ENCODE measurements at places on chromosomes 3 and 15. TPM values are rescaled to one million over a fixed set of nuclear protein-coding genes. Genes with fewer than 3 reads are reported as not detected.

GOLGA8J gene
- not detected for total RNA-seq

RASGRP1 gene
- total RNA-seq = 2.1 TPM

KBTBD13 gene
- total RNA-seq = not detected

SLC28A1 gene
- not detected for total RNA-seq

SH3BP5 gene
- 9.7 TPM for total RNA-seq

ZNF80 gene
- not detected for total RNA-seq

KCNMB2 gene
- not detected for total RNA-seq

ITGA11 gene
- total RNA-seq = 0.06 TPM

GPR160 gene
- 16.7 TPM for total RNA-seq

PPARG gene
- total RNA-seq = 0.27 TPM

TOPBP1 gene
- 36.3 TPM for total RNA-seq

FAM107A gene
- 0.57 TPM for total RNA-seq

- DNase-seq = no peak
Measured at GRCh38 chr3:58575971-58576652, 1.1 kb downstream of the FAM107A start.

- no peak for DNase-seq
Measured at GRCh38 chr3:127196466-127197299, 3.8 kb downstream of the PRR23E start.

DNA sequence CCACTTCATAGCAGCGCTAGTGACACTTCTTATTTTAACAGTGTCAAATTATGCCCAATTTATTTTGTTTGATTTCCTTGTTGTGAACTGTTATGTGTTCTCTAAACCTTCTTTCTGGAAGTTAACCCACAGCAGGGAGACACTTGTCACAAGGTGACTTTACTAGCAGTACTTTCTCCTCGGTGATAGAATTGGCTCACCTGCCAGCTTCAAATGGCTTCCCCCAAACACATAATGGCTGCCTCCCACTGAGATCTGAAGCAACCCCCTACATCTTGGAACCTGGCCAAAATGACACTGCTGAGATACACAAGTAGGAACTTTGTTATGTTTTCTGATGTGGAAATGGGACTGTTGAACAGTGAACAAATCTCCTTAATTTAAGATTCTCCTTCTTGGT lies 238.8 kb upstream of the DPH6 start:
- DNase-seq = no peak

DNA sequence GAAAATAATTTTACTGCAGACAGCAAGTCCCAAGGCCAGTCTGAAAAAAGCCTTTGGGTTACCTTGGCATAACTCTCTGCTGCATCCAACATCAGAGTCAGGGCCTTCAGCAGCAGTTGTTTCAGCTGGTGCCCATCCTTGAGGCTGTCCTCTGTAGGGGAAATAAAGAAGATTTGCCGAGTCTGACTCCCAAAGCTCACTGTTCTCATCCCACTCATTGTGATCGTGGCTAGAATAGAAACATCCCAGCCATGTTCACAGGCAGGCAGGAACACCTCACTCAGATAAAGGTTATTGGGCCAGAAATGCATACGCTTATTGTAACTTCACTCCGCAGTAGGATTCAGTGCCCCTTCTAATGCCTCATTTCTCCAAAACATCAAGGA lies 29.2 kb downstream of the EIF3J start:
- no peak for DNase-seq

DNA sequence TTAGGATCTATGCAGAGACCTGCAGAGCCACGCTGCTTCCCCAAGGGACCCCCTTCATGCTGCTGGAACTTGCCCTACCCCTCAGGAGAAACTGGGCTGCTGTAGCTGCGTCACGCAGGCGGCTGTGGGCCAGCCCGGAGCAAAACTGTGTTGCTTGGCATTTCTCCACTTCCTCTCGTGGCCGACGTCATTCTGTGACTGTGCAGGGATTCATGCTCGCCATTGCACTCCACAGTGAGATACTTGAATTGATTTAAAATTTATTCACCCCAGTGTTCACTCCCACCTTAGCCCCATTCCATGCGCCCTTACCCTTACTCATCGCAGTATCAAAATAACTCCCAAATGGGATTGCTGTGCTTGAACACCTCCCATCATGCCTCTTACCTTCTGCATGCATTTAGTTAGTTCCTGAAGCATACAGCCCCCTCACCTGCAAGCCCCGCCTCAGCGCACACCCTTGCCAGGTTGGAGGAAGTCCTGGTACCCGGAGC lies 45.7 kb downstream of the TMEM44 start:
- no peak for DNase-seq

DNA sequence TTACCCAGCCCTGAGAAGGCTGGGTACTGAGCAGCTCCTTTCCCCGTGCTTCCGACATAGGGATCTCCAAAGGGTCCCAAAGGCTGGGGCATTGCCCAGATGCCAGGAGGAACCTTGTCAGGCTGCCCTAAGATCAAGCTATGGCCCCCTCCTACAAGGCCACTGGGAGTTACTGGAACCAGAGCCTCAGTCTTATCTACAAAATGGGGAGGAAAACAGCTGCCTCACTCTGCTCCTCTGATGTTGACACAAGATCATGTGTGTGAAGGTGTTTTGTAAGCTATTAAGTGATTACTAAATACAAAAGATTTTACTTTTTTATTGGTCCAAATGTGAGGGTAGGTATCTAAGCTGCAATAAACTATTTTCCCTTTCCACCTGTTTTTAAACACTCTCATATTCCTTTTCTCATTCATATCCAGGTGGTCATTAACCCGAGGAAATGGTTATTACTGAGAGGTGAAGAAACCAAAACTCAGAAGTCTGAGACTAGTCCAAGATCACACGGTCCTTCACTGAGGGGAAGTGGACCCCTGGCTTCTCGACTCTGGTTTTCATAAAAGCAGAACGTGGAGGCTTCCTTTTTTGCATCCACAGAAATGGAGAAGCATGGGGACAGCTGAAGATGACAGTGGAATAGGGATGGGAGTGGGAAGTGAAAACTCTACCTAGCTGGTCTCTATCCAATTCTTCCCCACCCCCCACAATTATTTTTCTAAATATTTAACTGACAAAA lies 1.7 kb downstream of the ARPIN start:
- DNase-seq = no peak

GRCh38 chr15:49235446-49236124 lies 65.5 kb downstream of the GALK2 start:
- no peak for DNase-seq

DNA sequence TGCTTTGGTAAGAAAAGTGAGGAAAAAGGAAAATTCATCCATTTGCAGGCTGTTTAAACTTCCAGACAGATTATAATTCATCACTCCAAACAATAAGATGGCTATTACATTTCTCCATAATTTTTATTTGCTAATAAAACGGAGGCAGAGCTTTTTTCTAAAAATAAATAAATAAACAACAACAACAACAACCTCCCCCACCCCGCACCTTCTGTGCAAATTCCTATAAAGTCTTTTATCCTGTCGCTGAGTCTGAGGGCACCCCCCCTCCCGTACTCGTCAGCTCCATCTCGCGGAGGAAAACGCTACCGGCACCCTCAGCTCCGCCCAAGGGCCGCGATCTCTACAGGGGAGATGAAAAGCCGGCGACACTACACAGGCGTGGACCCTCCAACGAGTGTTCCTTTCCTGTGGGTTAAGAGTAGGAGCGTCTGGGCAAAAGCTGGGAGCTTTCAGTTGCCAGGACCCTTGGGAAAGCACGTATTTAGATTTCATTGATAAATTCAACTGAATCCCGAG lies 1.0 kb upstream of the ATP1B3 start:
- peak; percentile 51 for DNase-seq

DNA sequence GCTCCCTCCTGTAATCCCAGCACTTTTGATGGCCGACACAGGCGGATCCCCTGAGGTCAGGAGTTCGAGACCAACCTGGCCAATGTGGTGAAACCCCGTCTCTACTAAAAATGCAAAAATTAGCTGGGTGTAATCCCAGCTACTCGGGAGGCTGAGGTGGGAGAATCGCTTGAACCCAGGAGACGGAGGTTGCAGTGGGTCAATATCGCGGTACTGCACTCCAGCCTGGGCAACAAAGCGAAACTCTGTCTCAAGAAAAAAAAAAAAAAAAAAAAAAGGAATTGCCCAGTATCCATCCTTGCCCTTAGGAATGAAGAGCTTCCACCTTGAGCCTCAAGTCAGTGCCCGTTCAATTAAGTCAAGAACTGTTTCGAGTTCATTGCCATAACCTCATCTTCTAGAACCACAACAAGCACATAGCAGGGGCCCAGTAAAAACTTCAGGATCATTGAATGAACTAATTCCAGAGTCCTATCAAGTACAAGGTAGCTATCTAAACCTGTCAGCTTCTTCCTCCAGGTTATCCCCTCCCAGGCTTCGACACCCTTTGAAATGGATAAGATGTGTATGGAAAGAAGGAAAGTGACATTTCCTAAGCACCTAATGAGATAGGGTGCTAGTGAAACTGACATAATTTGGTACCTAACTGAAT lies 826 bp downstream of the DBR1 start:
- no peak for DNase-seq

- DNase-seq = no peak
Measured at GRCh38 chr3:78765671-78766485, 1001.9 kb downstream of the ROBO1 start.

DNA sequence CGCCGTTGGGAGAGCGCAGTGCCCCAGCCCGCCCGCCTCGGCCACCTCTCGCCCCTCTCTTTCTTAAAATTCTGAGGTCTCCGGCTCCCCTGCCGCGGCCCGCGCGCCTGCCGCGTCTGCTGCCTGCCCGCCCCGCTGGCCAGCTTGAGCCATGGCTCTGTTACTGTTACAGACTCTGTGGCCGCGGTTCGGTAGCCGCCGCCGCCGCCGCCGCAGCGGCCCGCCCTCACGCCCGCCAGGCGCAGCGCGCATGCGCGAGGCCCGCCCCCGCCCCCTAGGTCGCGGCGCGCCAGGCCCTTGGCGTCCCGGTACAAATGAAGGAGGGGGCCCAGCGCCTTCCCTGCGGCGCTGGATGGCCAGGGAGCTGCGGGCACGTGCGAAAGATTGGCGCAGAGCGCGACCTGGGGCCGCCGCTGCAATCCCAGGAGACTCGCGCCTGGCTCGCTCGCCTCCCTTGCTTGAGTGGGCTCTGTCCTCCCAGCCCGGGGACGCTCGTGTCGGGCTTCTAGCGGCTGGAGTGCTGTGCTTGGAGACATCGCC lies at the start of gene ONECUT1:
TSS of gene ONECUT1 (minus strand) at position 168 of the 540 bp plus-strand sequence. CDS start 452 bp downstream, outside the sequence.
- DNase-seq = peak; percentile 87

DNA sequence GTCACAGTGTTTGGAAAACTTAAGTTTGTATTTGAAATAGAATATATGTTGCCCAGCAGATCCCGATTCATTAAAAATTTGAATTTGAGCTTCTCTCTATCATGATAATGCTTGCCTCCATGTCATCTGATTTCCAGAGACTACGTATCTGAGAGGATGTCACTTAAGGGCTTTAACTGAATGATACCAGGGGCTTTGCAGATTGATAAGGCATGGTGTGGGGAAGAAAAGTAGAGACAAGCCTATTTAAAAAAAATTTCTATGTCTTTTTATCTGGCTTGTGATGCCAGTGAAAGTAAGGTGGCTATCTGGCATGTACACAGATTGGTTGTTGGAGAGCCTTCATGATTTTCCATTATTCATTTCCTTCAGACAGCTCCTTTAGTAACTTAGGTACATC lies 72.7 kb downstream of the UBE2E2 start:
- DNase-seq = no peak

DNA sequence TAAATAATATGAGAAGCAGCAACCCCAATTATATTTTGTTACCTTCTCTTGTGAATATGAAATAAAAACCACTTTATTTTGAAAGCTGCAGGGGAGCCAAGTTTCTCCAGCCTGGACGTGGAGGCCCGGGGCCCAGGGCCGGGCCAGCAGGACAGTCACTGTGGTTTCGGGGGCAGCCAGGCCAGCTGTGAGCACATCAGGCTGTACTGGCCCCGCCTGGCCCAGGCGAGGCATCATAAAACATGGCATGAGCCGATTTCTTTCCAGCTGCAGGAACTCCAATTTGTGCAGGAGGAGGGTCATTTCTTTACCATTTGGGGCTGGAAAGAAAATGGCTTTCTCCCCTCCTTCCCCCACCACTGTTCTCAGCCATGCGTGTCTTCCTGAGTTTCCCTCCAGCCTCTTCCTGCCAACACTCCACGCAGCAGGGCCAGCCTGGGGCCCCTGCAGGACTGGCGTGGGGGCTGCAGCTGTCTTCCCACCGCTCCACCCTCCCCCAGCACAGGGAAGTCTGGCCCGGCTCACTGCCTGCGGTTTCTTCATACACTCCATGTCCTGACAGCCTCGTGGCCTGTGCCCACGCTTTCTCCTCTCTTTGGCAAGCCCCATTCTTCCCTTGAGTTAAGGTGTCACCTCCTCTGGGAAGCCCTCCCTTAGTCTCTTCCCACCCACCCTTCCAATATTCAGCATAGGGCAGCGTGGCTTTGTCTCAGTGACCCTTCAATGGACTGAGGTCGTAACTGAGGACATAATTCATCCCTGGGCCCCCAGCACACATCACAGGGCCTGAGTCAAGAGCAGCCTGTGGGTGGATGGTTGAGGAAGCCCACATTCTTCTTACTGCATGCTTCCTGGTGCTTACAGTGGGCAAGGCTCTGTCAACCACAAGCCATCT lies 135.8 kb downstream of the CHSY1 start:
- no peak for DNase-seq

GRCh38 chr3:51397392-51397791 lies 6.3 kb downstream of the RBM15B start:
- no peak for DNase-seq

- DNase-seq = no peak
Measured at GRCh38 chr3:64988188-64988587, 300.4 kb upstream of the ADAMTS9 start.

GRCh38 chr15:97995881-97996603 lies 35.5 kb downstream of the ARRDC4 start:
- DNase-seq = no peak

DNA sequence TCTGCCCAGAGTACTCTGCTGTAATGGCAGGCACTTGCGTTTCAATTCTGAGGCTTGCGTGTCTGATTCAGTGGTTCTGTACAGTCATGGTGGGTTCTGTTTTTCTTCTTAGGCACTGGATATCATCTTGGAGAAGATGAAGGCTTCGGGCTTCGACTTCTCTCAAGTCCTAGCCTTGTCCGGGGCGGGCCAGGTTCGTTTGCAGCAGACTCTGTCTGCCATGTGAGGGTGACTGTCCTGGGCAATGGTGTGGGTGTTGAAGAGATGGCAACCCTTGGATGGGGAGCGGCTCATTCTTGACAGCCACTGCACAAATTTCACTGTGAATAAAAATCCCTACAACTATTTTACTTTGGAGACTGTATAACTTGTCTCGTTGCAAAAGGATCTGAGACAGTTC lies 16.2 kb downstream of the XYLB start:
- DNase-seq = no peak

- no peak for DNase-seq
Measured at GRCh38 chr15:52102463-52102862, 10.1 kb downstream of the BCL2L10 start.
